ENCODE measurements at places on chromosomes 1 and 21.

DNA sequence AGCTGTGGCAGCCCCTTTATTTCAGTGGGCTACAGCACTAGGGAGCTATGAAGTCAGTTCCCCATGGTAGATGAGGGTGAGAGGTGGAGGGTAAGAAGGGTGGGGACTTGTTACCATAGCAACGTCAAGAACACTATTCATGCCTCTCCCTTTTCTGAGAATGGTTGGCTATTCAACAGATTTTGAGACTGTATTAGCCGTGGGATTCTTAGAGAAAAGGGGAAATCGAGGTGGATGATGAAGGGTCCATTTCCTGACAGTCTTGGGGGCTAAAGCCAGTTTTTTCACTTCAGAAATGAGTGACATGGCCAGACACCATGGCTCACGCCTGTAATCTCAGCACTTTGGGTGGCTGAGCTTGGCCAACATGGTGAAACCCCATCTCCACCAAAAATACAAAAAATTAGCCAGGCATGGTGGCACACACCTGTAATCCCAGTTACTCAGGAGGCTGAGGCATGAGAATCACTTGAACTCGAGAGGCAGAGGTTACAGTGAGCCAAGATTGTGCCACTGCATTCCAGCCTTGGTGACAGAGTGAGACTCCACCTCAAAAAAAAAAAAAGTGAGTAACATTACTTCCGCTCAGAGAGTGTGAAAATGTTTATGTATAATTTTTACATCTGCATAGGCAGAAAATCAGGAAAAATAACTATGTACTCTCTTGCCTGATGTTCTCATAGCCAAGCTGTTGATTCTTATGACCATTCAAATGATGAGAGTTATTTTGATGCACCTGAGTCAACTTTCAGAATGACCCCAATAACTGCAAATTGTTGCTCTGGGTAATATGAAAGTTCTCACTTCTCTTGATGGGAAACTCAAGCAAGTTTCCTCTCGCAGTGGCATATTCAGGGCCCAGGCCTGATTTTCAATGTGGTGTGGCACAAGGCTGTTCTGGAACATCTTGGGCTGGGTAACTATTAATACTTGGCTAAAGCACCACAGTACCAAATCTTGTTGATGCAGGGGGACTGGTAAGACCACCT, 23.2 kb upstream of the RGSL1 start:
- DNase-seq, result no peak

DNA sequence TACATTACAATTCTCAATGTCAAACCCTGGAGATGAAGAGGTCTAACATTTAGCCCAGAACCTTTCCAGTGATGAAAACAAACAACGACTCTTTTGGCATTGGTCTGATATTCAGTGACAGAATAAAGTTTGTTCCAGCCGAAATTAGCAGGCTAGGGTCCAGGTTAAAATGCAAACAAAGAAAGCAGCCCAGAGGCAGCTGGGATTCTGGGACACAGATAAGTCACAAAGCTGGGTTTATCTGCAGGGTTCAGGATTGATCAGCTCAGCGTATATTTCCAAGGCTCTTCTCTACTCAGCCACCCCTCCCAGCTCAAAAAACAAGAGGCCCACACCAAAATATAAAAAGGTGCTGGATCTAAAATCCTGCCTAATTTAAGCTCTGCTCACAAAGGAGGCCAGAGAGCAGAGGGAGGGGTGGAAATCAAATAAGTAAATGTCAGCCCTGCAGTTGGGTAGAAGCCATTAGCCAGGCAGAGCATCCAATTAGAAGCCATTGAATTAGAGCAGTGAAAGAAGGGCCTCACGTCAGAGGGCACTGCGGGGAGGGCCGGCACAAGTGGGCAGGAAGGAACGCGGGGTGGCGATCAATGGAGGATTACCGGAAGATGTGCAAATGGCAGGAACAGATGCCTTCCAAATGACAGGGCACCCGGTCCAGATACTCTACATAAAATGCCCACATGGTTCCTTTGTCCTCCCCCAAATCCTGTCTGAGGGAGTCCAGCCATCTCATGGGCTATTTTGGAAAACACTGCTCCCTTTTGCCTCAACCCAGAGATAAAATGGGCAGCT, 3.2 kb upstream of the KLHDC8A start:
- DNase-seq, result no peak

DNA sequence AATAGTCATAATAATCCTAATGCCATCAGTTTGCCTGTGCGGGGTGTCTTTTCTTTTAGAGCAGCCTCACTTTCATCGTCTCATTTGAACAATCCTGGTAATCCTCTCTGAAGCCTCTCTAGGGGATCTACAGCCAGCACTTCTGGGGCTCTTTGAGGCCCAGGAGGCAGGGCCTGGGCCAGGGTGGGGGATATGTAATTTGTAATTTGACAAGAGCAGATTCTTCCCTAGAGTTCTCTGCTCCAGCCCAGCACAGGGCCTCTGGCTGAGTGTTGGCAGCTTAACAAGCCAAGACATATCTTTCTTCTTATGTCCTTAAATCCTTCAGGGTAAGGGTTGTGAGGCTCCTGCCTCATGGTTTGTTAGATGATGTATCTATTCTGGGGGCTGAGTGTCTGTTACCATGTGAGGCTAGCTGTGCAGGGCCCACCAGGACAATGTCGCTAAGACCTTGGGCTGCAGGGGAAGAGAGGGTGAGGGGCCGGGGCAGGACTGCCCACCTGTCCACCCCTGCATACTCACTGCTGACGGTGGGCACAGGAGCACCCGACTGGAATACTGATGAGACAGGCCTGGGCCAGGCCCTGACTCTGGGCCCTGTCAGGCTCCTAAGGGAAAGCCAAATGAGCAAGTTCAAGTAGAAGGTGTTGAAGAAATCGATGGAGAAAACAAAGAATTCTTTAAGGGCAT, 45.3 kb upstream of the PARP1 start:
- no peak for DNase-seq

- DNase-seq, result no peak
Observed at GRCh38 chr1:56547977-56548376, 31.4 kb downstream of the PLPP3 start.

- no peak for DNase-seq
Observed at GRCh38 chr1:53362270-53362669, 34.4 kb upstream of the LRP8 start.

DNA sequence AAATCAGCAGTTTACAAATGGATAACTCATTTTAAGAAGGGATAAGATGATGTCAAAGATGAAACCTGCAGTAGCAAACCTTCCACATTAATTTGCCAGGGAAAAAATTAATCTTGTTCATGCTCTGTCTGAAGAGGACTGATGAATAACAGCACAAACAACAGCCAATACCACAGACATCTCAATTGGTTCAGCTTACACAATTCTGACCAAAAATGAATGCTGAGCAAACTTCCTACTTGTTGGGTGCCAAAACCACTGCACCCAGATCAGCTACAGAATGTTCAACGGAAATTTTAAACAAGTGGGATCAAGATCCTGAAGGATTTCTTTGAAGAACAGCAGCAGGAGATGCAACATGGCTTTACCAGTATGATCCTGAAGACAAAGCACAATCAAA, 98.3 kb downstream of the COQ8A start:
- peak; percentile 19 for DNase-seq

GRCh38 chr1:6106321-6106731, 60.6 kb downstream of the KCNAB2 start:
- no peak for DNase-seq

GRCh38 chr1:232273011-232273410, 356.9 kb downstream of the SIPA1L2 start:
- DNase-seq, result peak; percentile 8

GRCh38 chr1:49333906-49334305, 557.2 kb upstream of the BEND5 start:
- DNase-seq, result no peak

DNA sequence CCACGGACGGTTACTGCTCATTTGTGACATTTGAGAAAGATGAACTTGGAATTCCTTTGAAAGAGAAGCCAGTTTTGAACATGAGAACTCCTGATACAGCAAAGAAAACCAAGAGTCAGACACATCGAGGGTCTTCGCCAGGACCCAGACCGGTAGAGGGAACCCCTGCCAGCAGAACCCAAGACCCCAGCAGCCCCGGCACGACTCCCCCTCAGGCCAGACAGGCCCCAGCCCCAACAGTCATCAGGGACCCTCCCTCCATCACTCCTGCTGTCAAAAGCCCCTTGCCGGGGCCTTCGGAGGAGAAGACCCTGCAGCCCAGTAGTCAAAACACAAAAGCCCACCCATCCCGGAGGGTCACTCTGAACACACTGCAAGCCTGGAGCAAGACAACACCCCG, 27.7 kb downstream of the CHAF1B start:
- no peak for DNase-seq

DNA sequence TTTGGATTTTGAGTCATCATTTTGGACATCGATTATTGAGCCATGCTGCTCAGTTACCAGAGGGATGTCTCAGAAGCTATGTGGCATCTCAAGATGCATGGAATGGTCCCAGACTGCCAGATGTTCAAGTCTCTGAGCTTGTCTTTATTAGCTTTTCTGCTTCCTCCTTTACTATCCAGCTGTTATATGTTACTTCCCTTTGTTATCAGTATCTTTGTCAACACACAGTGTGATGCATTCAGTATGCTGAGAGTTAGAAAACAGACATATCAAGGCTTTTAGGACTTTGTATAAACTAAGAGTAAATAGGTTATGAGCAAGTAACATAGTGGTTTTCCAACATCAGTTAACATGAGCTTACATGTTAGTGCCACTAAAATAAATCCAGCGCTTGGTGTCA, 474.5 kb downstream of the DSCAM start:
- no peak for DNase-seq

DNA sequence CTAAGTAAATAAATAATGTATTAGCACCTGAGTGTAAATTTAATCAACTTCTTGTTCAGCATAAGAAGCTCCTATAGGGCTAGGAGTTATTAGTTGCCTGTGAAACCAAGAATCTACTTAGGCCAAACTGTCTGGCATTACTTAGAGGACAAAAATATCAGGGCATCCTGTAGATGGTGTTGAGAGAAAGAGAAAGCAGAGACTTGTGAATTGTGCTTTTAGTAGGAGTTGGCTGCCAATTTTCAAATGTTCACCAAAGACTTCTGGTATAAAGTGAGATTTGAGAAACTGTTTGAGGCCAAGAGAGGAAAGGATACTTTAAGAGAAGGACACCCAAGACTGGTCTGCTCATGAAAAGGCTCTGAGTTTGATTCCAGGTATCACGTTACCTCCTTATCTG, 315.5 kb upstream of the DEPDC1 start:
- DNase-seq, result no peak

DNA sequence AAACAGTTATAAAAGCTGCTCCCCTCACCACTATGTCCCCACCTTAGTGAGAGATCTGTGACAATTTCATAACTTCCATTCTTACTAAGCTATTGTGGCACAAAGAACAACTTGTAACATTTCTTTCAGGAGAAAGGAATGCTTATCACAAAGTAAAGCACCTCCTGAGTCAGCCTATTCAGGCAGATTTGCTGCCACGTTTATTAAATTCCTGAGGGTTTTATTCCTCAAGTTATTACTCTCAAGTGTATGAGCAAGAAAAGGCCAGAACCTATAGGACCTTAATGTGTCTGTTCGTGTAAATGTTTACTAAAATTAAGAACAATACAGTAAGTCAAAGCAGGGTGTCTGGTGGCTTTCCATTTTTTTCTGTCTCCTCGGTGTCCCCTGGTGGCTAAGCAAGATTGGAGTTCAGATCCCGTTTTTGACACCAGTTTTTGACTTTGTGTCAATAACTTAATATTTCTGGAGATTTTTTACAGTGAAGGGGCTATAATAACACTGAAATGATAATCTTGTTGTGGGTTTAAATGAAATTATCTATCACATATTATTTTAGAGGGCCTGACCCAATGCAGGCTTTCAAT, 1539.6 kb downstream of the BRINP3 start:
- peak; percentile 4 for DNase-seq

DNA sequence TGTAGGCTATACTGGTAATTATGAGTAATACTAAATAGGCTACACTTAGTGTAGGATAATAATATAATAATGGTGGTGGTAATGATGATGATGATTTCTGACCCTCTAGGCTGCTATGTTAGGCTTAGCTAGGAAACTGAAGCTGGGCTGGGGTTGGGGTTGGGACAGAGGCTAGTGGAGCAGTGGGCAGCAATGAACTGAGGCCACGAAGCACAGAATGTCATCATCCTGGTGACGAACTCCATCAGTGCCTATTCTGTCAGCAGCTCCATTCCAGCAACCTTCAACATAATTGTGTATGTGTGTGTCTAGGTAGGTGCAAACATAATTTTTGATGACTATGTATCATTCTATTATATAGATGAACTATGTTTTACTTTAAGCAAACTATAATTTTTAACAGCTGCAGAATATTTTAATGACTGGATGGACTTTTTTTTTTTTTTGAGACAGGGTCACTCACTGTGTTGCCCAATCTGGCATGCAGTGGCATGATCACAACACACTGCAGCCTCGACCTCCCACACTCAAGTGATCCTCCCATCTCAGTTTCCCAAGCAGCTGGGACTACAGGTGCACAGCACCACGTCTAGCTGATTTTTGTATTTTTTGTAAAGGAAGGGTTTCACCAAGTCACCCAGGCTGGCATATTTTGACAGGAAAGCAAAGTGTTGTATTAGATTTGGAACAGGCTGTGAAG, 12.9 kb upstream of the CLIC4 start:
- DNase-seq, result no peak

- no peak for DNase-seq
Observed at GRCh38 chr1:228825840-228826484, 90.7 kb downstream of the RHOU start.

DNA sequence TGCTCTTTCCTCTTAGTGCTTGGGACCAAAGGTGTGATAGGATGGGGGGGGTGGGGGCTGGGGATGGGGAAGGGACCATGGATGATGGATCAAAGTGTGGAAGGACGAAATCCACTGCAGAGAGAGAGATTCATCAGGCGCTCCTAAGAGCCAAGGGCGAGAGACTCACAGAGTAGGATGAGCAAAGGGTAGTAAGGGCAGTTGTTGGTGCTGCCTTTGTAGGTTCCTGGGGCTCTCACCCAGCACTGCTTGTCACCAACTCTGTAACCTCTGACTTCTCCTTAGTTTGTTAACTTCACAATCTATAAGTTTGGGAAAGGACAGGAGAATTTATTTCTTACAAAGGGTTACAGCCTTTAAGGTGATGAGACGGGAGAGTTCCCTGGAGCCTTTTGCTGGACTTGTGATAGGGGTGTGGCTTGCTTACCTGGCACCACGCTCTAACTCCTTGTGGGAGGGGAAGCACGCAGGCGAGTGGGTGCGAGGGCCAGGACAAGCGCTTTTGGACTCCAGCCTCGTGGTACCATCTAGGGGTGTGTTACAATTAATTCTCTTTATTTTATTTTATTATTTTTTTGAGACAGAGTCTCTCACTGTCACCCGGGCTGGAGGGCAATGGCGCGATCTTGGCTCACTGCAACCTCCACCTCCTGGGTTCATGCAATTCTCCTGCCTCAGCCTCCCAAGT, 1.6 kb upstream of the PDXK start:
- no peak for DNase-seq

DNA sequence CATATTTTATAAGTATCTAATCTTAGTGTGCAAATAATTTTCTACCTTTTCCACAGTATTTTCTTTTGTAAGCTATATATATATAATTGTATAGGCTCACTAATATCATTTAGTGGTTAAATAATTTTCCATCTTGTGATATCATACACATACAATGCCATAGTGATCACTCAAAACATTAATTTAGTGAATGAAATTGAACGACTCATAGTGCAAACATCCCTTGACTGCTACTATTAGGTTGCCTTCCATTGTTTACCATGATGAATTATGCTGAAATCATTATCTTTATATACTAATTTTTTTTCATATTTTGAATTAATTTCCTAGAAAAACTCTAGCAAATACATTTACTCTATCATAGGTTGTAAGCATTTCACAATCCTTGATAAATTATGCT, 127.1 kb downstream of the PCNX2 start:
- DNase-seq, result no peak

Data from fibroblast of pulmonary artery (primary cell).